Effector CD4-positive, alpha-beta T cell (primary cell): ENCODE measurements at places on chromosomes 16 and 17.

- no peak for DNase-seq
Observed at GRCh38 chr16:84604477-84605013, 13.3 kb downstream of the COTL1 start.

- DNase-seq = no peak
Observed at GRCh38 chr17:55521186-55521585, 9.9 kb upstream of the SMIM36 start.

GRCh38 chr16:35506018-35506897, 2046.8 kb downstream of the TP53TG3F start:
- DNase-seq = no peak

- DNase-seq = no peak
Observed at GRCh38 chr16:22705799-22706198, 108.2 kb upstream of the HS3ST2 start.

- DNase-seq = no peak
Observed at GRCh38 chr17:46842835-46843234, 8.5 kb upstream of the WNT9B start.

- no peak for DNase-seq
Observed at GRCh38 chr17:49783071-49783715, 5.3 kb upstream of the KAT7 start.

DNA sequence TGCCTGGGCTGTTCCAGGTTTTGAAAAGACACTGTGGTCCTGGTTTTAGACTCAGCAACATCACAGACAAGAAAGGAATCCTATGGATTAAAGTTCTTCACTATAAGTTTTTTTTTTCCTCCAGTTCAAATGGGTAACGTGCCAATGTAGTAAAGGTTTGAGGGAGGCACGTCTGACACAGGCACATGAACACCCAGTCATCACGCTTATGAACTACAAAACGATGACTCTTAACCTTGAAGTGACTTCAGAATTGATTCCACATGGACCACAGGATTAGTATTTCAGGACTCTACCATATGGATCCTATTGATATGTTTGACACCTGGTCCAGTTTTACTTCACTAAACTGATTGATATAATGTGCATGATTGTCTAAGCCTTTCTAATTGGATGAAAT, 2.3 kb downstream of the PRMT7 start:
- no peak for DNase-seq

GRCh38 chr17:7292729-7293128, 1.7 kb downstream of the YBX2 start:
- no peak for DNase-seq

DNA sequence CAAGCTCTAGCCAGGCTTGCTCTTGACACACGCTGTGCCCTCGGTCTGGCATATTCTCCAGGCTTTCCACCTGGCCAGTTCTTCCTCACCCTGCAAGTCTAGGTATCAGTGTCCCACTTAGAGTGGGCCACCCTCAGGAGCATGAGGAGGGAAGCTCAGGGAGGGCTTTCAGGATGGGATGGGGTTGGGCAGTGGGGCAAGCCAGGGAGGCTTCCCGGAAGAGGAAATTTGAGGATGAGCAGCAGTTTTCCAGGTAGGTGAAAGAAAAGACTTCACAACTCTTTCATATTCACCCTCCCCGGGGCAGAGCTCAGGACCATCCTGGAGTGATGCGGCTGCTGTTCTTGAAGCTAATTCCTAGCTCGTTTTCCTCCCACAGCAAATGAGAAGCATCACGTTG, 14.5 kb upstream of the LDHD start:
- no peak for DNase-seq

DNA sequence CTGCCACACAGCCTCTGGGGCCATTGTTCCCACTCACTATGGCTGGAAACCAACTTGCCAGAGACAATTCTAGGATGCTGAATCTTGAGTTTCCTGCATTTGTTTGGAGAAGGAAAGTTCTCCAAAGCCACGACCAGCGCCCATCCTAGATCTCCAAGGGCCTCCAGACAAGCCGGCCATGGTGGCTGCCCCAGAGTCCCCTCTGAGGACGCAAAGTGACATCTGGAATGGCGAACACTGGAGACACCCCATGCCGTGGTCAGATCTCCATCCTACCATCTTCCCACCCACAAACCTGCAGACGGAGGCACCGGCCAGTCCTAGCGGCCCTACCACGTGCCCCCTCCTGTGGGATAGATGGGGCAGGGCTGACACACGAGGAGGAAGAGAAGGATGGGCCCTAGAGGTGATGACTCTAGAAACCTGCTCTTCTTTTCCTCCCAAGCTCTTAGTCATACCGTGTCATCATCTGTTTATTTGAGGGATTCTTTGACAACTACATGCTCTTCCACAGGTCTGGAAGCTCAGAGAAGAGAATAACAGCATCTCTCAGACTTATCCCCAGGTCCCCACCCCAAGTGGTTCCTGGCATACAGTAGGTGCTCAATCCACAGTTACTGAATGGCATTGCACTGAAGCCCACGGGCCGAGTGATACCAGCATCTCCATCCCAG, 71.3 kb downstream of the MYH11 start:
- no peak for DNase-seq

DNA sequence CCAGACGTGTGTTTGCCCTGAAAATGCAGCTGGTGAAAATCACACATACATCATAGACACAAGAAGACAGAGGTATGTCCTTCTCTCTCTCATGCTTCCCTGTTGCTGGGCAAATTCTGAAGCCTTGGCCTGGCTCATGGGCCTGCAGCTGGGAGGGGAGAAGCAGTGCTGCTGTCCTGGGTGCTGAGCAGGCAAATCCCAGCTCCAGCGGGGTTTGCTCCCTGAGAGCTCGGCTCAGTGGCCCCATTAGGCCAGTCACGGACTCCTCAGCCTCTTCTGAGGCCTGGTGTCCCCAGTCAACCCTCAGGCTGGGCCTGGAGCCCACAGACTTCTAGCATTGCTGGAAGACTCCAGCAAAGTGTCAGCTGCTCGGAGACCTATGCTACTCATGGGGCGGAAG, 11.7 kb downstream of the RHBDL3 start:
- no peak for DNase-seq

GRCh38 chr17:43756201-43756600, 2.4 kb downstream of the SOST start:
- DNase-seq = no peak

DNA sequence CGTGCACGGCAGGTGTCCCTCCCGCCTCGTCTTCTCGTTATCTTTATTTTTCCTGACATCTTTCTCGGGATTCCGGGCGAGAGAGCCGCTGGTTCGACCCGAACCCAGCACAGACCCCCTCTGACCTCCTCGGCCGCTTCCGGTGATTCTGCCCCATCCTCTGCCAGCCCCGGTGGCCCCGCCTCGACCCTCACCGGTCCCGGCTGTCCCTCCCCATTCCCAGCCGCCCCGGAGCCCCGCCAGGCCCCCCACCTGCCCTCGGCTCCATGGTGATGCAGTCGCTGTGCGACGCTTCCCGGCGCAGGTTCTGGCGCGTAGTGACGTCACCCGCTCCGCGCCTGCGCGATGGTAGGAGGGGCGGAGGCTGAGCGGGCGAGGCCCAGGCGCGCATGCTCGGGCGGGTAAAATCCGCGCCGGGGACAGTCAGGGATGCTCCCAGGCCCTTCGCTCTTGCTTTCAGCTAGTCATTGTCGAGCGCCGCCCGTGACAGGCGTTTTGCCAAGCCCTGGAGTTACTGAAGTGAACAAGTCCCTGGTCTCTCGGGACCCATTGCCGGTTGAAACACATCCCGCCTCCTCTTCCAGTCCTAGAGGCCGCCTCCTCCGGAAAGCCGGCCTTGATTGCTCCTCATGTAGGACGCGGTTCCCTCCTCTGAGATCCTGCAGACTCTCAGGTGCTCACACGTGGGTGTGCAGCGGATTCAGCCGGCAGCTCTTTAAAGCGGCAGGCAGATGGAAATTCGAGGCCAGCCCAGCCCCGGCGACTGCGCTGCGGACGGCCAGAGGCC, at the start of gene MTHFSD:
MTHFSD (minus strand) TSS at position 319 of the 787 bp plus-strand sequence; CDS start at position 268, 51 bp downstream.
- DNase-seq = peak; percentile 95

DNA sequence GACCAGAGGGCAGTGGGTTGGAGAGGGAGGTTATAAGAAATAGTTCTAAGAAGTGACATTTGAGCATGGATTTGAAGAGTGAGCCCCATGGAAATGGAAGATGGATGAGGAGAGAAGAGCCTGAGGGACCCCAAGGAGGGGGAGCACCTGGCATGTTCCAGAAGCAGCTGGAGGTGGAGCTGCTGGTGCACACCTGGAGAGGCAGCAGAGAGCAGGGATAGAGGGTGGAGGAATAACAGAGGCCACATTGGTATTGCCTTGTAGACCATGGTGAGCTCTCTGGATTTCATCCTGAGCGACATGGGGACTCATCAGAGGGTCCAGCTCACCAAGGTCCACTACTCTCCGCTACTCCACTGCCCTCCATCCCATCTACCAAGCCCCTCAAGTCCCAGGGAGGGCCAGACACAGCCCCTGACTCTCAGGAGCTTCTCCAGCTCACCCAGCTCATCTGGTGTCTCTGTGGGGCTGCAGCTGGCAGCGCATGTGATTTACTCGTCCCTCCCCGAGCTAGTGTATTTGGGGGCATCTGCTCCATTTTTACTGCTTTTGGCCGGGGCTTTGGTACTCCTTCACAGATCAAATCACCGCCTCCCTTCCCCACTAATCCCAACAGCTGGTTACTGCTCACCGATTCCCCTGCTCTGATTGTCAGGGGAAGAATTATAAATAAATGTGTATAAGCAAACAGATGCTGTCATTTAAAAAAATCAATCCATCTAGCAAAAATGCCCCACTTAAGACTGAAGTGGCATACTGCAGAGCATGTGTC, 22.1 kb upstream of the KDM8 start:
- no peak for DNase-seq

DNA sequence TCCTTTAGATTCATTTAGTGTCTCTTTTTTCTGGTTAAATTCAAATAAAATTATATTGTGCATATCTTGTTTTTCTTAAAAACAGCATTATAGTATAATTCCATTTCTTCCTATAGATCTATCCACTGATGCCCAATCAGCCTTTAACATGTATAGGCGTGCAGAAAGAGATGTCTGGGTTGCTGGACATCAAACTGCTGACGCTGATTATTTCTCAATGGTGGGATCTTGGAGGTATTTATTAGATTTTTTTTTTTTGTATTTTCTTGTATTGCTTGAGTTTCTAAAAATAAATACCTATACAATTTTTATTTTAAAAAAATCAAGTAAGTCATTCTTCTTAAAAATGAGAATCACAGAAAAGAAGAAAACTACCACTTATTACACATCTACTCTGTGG, 50.9 kb downstream of the COG7 start:
- no peak for DNase-seq

GRCh38 chr16:82007189-82007588, 4.1 kb downstream of the SDR42E1 start:
- DNase-seq = no peak

- DNase-seq = no peak
Observed at GRCh38 chr16:1691276-1691675, 13.2 kb downstream of the JPT2 start.

DNA sequence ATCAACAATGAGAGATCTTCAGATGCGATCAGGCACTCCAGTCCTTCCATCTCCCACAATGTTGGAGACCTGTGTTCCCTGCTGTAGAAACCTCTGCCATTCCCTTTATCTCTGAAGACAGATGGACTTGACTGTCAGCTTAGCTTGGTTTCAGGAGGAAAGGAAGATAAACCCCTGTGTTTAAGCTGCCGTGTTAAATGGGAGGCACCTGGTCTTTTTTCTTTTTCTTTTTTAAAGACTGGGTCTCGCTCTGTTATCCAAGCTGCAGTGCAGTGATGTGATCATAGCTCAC, 63.1 kb downstream of the USP22 start:
- no peak for DNase-seq

- DNase-seq = no peak
Observed at GRCh38 chr17:31310886-31311285, 3.0 kb downstream of the EVI2B start.

DNA sequence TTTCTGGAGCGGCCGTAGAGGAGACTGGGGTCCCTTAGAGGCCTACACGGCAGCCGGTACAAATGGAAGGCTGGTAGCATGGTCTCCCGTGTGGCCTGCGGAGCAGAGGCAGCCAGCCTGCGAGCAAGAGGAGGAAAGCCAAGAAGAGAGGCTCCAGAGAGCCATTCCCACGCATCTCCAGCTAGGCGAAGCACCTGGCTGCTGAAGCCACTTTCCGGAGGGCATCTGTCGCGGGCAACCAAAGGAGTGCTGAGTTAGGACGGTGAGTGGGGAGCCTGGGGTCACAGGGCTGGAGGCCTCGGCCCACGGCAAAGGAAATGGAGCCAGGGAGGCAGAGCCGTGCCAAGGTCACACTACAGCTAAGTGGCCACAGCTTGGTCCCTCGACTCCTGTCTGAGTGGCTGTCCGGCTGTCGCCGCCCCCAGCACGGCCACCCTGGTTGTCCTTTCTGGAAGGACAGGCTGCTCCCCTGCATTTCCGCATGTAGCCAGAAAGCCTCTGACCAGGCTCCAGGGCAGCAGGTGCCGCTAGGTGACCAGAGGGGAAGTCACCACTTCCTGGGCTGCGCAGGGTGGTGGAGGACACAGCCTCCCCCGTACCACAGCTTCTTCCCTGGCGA, 33.7 kb downstream of the ENGASE start:
- DNase-seq = no peak

DNA sequence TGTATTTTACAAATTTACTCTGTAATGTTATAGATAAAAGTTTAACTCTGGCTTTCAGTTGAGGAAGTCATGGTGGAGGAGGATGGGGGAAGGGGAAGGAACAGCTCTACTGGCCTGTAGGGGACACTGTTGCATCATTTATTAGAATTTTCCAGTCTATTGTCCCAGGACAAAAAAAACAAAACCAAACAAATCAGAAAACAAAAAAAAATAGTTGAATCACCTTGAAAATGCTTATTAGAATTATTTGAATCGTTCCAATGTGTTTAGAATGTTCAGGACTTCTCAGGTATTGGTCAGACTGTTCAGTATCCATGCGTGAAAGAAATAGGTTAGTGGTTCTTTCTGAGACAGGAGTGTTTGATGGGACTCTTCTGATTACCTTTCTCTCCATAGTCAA, 242.0 kb downstream of the FTO start:
- DNase-seq = no peak

DNA sequence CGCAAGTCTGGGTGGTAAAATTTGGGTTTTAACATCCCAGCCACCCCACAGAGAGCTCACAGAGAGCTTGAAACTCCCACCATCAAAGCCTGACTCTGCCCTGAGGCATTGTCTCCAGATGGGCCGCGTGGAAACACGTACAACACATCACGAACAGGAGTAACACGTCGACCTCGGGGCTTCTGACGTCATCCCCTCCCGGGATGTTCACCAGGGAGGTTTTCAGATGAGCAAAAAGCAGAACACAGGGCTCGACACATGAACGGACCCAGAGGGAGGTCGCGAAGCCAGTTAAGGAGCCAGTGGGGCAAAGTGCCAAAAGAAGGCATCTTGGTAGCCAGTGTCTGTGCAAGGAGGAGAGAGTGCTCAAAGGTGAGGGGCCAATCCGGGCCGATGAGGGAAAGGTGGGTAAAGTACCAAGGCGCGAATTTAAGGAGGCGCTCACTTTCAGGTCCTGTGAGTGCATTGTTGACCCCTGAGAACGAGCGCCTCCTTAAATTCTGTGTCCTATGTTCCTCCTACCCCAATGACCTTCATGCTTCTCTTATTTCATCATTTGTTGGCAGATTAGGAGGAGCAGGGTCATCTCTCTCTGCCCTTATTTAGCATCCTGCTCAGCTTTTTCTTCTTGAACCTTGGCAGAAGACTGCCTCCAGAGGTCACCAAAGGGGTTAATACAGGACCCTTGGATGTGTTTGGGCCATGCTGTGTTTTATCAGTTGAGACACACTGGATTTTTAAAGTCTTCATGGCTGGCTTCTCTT, 5.6 kb downstream of the RCVRN start:
- no peak for DNase-seq

GRCh38 chr16:12798846-12799245, 4.8 kb downstream of the CPPED1 start:
- no peak for DNase-seq
